ENCODE measurements at places on chromosomes 7 and 10. TPM values are rescaled to one million over a fixed set of nuclear protein-coding genes. Genes with fewer than 3 reads are reported as not detected.

GRCh38 chr10:4807761-4808507, 18.1 kb upstream of the AKR1E2 start:
- H3K27ac ChIP-seq = no peak overlapping the region
- no peak for DNase-seq

GRCh38 chr7:101186844-101187428, 6.8 kb upstream of the NAT16 start:
- H3K4me1 ChIP-seq = no peaks in the 10 kb centered on the region
- H3K36me3 ChIP-seq = no peaks in the 10 kb centered on the region
- peaks cover 50% of the 10 kb centered on the region for H3K27me3 ChIP-seq
- no peak overlapping the region for H3K4me3 ChIP-seq

DNA sequence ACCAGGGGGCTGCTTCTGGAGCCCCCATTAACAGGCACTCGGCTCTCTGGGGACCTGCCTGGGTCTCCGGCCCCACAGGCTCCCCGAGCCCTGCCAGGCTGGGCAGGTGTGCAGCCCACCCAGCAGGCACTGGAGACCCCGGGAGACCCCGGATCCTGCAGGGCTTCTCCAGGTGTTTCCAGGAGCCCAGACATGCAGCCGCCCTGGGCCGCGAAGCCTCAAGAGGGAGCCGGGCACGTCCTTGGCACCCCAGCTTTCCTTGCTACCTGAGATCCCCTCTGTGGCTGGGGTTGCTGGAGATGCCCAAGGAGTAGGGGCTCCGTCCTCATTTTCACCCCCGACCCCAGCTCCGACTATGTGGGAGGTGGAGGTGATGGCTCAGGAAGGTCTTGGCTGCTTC, 7.7 kb upstream of the AMZ1 start:
- no peaks in the 10 kb centered on the region for H3K4me1 ChIP-seq
- peaks cover 10% of the 10 kb centered on the region for H3K27me3 ChIP-seq
- no peak for DNase-seq
- H3K27ac ChIP-seq = no peak overlapping the region
- no peaks in the 10 kb centered on the region for H3K36me3 ChIP-seq

- no peak overlapping the region for H3K27ac ChIP-seq
- DNase-seq = no peak
- H3K36me3 ChIP-seq = peaks cover 50% of the 10 kb centered on the region
- no peaks in the 10 kb centered on the region for H3K27me3 ChIP-seq
- H3K4me1 ChIP-seq = no peaks in the 10 kb centered on the region
Observed at GRCh38 chr10:27536437-27536836, 32.3 kb downstream of the RAB18 start.

DNA sequence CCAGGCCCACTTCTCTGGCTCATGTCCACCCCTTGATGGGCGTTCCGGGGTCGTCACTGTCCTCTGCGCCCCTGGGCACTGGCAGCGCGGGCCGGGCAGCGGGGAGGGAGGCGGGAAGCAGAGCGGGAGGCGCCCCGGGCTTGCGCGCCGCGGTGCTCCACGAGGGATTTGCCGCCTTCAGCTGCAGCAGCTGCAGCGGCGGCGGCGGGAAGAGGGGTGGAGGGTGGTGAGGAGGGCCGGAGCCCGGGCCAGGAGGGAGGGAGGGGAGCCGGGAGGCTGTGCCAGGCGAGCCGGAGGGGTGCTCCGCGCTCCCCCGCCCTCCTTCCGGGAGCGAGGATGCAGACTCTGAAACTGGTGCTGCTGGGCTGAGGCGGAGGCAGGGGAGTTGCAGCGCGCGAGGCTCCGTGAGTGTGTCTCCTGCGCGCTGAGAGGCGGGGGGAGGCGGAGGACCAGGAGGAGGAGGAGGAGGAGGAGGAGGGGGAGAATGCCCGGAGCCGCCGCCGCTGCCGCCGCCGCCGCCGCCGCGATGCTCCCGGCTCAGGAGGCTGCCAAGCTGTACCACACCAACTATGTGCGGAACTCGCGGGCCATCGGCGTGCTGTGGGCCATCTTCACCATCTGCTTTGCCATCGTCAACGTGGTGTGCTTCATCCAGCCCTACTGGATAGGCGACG, at the start of gene LHFPL3:
LHFPL3 (plus strand) TSS at position 308 of the 674 bp plus-strand sequence.
- H3K4me1 ChIP-seq = no peaks in the 10 kb centered on the region
- DNase-seq = no peak
- no peaks in the 10 kb centered on the region for H3K36me3 ChIP-seq
- peak within 1 kb of the TSS; percentile 34 for H3K4me3 ChIP-seq

The PON1 gene
- not detected for total RNA-seq

The TMEM270 gene
- total RNA-seq = not detected

The ABCC2 gene
- 11.7 TPM for total RNA-seq
